ENCODE measurements at places on chromosomes 1 and 21.

DNA sequence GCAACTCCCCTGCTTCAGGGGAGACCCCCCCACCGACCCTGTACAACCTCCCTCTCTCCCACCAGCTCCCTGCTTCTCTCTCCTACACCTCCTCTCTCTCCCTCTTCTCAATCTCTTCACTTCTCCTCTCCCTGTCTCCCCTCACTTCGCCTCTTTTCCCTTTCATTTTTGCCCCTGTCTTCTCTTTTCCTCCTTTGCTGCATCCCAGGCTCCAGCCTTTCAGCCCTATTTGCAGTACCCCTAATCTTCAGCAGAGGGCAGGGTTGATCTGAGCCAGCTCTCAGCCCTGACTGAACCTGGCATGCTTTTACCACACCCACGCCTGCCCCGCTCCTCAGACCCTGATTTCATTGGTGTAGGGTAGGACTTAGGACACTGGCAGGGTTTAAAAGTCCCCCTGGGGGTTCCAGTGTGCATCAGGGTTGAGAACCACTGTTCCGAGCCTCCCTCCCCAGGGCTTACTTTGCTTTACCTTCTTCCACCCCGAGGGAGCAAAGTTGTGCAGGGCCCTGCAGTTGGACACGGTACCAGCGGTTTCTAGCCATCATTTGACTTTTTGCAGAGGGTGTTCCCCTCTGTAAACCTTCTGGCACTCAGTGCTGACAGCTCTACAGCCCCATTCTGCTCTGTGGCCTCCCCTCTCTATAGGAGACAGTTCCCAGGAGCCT is 67.3 kb upstream of the CNTN2 start:
- DNase-seq, result peak; percentile 45

- DNase-seq, result no peak
Observed at GRCh38 chr1:11800756-11801433, 4.9 kb downstream of the MTHFR start.

DNA sequence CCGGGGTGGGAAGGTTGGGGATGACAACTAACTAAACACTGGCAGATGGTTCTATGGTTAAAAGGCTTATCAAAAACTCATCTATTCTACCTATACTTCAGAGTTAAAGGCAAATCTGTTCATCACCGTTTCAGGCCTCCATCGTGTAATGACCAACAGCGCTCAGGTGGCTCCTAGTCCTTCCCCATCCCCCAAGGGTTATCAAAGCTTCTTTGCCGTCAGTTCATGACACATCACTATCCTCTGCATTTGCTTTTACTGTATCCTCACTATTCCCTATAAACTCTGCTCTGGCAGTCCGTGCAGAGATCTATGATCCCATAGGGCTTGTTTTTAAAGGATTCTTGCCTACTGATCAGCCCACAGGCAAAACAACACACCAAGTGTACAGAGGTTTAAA is 8.2 kb downstream of the HMGN1 start:
- DNase-seq, result no peak

DNA sequence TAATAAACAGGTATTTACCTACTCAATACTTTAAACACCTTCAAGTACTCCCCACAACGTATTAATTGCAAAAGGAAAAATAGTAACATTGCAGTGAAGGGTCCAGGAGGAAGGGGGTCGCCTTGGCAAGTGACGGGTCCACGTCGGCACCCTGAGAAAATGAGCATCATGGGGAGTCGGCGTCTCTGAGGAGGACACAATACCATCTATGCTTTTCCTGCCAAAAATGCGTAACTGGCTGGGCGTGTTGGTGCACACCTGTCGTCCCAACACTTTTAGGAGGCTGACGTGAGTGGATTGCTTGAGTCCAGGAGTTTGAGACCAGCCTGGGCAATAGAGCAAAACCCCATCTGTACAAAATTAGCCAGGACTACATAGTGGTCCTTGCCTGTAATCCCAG is 7.3 kb downstream of the FTCD start:
- no peak for DNase-seq

DNA sequence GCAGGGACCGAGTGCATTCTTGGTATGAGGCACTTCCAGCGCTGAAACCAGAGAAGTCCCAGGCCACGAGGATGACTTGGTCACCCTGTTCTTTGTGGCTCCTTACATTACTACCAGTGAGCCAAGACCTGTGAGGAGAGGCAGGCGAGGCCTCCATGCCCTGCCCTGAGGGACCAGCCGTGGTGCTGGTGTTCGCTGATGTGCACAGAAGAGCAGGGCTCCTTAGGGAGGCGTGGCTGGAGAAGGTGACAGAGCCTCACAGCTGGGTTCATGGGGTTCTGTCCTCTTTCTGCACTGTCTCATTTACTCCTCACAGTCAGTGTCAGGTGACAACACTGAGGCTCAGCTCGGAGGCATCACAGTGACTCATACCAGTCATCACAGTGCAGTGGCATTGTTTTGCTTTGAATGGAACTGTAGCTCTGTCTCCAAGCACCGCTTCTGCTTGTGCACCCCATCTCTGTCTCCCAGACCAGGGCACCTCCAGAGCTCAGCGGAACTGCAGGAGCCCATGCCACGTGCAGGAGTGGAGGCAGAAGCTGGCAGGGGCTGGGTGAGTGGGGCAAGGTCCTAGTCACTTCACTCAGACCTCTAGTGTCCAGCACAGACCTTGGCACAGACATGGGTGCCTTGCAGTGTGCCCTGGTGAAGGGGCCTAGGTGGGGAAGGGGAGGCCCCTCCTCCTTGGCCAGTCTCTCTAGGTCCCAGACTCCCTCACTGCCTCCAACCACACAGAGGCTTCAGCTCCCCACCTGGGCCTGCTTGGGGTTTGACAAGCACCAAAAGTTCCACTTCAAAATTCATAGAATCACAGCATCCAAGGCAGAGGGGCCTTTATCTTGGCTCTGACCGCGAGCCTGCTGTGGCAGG is 310.9 kb downstream of the MATN1 start:
- peak; percentile 48 for DNase-seq

- no peak for DNase-seq
Observed at GRCh38 chr1:69700770-69701169, 133.0 kb downstream of the LRRC7 start.

DNA sequence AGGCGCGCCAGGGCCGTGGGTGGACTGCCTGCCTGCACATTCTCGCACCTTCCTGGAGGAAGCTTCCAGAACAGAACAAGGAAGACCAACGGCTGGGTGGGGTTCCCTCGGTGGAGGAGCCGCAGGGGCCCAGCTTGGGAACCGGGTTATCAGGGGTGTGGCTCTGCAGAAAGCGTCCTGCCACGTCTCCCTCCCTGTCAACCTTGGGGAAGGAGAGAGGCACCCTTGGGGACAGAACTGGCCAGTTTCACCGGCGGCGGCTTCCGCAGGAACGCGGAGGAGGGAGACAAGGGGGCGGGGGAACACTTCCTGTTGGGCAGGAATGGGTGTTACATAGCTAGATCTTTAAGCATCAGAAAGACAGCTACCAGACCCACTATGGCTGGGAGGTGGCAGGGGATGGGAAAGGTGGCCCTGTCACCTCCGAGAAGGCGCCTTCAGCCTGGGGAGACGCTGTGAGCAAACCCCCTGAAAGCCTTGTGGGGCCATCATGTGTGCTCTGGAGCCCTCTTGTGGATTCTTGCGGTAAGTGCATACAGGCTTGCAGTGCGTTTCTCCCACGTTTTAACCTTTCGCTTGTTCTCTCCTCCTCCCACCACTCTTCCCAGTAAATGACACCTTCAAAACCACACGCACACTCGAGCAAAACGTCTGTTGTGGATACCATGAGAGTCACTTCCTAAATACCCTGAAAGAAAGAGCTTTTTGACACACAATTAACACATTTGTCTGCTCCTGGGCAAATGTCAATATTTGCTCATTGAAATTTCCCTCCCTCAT is 3.8 kb upstream of the PLEKHA6 start:
- DNase-seq, result peak; percentile 79

DNA sequence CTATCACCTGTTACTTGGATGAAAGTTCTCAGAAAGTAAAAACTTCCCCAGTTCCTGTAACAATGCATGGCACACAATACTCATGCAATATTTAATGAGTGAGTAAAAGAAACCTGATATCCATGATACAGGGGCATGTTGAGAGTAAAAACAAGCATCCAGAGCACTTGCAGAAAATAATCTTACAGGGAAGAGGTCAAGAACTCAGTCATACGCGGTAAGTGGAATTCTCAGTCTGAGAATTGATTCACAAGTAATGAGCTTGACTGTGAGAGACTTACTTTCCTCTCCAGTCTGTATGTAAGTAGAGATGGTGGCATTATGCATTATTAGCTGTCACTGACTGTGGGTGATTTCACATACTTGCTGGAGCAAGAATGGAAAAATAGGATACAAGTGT is 976.9 kb downstream of the BRINP3 start:
- DNase-seq, result peak; percentile 55

GRCh38 chr1:170535418-170535817 is 3.5 kb downstream of the GORAB start:
- no peak for DNase-seq

- peak; percentile 69 for DNase-seq
Observed at GRCh38 chr1:67162954-67163353, 3.3 kb upstream of the IL23R start.

GRCh38 chr1:237677979-237678378 is 212.7 kb downstream of the ZP4 start:
- DNase-seq, result peak; percentile 49

DNA sequence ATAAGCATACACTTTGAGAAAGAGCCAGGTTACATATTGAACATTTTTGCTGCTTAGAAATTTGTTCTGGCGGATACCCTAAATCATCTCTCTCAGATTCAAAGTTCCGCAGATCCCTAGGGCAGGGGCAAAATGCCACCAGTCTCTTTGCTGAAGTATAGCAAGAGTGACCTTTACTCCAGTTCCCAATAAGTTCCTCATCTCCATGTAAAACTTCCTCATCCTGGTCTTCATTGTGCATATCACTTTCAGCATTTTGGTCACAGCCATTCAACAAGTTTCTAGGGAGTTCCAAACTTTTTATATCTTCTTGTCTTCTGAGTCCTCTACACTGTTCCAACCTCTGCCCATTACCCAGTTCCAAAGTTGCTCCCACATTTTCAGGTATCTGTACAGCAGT is 23.3 kb upstream of the LYPD8 start:
- DNase-seq, result no peak

DNA sequence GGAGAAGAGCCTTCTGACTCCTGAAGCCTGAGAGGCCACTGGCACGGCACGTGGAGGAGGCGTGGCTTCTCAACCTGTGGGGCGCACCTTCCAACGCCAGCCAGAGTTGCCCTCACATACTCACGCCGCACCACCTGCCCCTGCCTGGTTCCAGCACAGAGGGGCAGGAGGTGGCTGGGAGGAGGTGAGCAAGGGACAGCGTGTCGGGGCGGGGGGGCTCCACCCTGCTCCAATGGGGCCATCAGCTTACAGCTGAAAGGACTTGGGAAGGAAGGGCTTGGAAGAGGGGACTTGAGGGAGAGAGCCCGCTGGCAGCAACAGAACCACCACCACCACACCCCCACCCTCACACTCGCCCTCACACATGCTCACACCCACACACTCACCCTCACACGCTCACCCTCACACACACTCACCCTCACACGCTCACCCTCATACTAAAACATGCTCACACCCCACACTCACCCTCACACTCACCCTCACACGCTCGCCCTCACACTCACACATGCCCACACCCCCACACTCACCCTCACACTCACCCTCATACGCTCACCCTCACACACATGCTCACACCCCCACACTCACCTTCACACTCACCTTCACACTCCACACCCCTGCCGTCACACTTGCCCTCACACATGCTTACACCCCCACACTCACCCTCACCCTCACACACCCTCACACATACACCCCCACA is 41.6 kb upstream of the EDN2 start:
- DNase-seq, result no peak

GRCh38 chr1:17852383-17852782 is 97.2 kb downstream of the ACTL8 start:
- DNase-seq, result no peak

DNA sequence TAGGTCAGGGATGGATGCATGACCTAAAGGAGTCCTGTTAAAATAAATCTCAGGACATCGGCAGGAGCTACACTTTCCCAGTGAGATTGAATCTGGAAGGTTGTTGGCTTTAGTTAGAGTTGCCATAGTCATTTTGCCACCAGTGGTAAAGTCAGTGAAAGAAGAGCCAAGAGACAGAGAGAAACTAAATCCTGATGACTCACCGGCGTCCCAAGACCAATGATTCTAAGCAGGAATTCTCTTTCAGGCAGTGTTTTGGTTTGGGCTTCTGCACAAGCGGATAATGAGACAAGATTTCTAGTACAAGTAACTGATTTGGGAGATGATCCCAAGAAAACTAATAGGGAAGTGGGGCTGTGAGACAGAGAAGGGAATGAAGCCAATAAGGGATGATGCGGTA is 88.8 kb upstream of the ETS2 start:
- peak; percentile 53 for DNase-seq

DNA sequence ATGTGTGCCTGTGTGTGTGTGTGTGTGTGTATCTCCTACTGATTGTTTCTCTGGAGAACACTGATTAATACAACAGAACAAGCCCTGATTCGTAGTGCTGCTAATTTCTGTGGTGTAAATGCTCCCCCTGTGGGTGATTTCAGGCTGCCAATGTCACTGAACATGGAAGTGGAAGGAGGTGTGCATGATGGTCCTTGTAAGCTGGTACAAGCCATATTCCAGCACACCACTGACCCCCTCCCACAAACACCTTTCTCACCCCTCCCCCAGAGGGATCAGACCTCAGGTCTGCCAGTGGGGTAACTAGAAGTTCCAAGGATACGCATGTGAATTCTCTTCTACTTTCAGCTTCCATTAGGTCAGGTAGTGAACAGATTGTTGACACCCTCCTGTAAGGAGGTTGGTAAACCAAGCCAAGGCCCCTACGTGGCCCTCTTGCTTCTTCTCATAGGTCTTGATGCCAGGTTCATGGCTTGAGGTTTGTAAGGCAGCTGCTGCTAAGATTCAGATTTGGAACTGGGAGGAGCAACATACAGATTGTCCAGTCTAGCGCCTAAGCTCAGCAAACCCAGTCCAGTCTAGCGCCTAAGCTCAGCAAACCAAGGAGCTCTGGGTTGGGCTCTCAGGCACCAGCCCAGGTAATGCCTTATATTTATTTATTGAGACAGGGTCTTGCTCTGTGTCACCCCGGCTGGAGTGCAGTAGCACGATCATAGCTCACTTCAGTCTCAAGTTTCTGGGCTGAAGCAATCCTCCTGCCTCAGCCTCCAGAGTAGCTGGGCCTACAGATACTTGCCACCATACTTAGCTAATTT is 38.7 kb downstream of the DHCR24 start:
- DNase-seq, result no peak

- DNase-seq, result no peak
Observed at GRCh38 chr1:242184955-242185354, 186.1 kb upstream of the MAP1LC3C start.
